ENCODE measurements at places on chromosomes 1 and 21.

- no peak for DNase-seq
These were observed 64.6 kb upstream of the RALGPS2 start for GRCh38 chr1:178660461-178660860.

GRCh38 chr1:103942029-103942428 lies 192.3 kb downstream of the AMY1C start:
- no peak for DNase-seq

- DNase-seq = peak; percentile 45
These were observed 96.3 kb upstream of the TMPRSS15 start for GRCh38 chr21:18499761-18500376.

DNA sequence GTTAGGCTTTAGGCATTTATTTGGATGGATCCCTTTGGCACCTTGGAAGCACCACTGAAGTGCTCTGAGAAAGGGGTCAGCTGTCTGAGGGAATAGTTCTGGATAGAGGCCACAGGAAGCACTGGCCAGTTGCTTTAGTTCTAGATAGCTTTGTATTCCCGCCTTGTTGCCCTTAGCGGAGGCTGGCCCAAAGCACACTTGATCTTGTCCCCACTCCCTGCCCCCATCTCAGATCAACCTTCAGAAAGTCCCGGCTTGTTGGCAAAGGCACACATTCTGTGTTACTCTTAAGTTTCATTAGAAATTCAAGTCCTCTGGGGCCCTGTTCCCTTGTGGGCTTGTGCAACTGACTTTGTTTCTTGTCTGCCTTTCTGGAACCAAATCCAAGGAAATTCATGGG lies 15.2 kb upstream of the NBL1 start:
- no peak for DNase-seq

GRCh38 chr1:59384443-59384842 lies 87.5 kb downstream of the FGGY start:
- peak; percentile 9 for DNase-seq

GRCh38 chr1:59180735-59181134 lies 116.2 kb upstream of the FGGY start:
- DNase-seq = no peak

- no peak for DNase-seq
These were observed 5.4 kb upstream of the ALPL start for GRCh38 chr1:21503706-21504377.

- peak; percentile 87 for DNase-seq
These were observed 18.2 kb upstream of the FCGR2A start for GRCh38 chr1:161486806-161487741.

- no peak for DNase-seq
These were observed 29.4 kb upstream of the UMODL1 start for GRCh38 chr21:42041711-42042110.

- no peak for DNase-seq
These were observed 2.2 kb upstream of the G0S2 start for GRCh38 chr1:209672705-209673630.

DNA sequence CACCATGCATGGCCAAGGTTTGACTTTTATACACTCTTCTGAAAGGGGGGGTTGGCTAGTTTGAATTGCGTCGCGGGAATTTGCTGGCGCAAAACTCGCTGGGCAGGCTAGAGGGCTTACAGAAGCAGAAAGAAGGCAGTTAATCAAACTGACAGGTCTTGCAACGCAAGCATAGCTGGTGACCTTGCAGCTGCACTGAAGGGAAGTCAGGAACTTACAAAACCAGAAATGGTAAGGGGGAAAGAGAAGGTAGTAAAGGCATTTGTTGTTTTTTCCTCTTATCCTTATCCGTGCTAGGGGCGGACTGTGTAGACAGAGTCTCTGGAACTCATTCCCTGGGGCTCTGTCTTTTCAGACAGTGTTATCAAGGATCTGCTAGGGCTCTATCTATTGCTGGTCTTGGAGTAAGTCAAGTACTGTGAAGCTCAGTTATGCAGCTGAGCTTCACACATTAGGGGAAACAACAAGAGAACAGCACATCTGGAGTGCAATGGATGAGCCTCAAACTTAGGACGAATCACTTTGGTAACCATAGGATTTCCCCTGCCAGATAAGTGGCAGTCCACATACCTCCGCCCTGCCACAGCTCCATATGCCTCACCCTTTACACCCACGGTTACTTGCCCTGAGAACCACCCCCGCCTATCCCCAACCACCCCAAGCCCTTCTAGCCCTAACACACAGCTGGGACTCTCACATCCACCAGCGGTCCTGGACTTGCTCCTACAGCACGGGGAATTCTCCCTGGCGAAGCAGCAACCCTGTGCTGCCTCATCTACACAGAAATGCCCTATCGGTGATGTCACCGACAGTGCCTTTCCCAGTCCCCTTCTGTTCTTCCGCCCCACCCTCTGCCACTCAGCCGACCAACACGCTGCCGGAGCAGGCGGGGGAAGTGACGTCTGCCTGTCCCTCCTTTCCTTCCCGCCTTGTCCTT lies 251.4 kb downstream of the FAM72C start:
- peak; percentile 17 for DNase-seq

GRCh38 chr1:64195081-64195395 lies 8.4 kb upstream of the UBE2U start:
- DNase-seq = no peak

GRCh38 chr1:84774669-84775534 lies 84.6 kb upstream of the SSX2IP start:
- DNase-seq = no peak

- DNase-seq = no peak
These were observed 1.6 kb downstream of the PHF13 start for GRCh38 chr1:6614929-6615785.

- DNase-seq = peak; percentile 53
These were observed 48.2 kb downstream of the SLC9A1 start for GRCh38 chr1:27106561-27107323.

DNA sequence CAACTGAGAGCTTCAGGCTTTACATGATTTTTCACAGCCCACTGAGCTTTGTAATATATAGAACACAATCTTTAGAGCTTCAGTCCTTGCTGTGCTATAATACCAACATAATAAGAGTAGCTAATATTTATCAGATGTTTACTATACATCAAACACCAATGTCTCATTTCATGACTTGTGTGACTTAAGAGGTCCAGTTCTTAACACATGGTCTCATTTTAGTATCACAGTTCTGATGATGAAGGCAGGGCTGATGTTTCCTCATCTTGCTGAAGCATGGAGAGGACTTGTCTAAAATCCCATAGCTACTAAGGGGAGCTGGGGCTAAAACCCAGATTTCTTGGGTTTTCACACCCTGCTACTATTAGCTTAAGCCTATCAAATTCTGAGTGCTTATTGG lies 5.5 kb downstream of the MTR start:
- DNase-seq = no peak

GRCh38 chr1:172289448-172289847 lies 131.0 kb upstream of the C1orf105 start:
- DNase-seq = no peak

- no peak for DNase-seq
These were observed 17.7 kb upstream of the KNCN start for GRCh38 chr1:46569116-46569515.

DNA sequence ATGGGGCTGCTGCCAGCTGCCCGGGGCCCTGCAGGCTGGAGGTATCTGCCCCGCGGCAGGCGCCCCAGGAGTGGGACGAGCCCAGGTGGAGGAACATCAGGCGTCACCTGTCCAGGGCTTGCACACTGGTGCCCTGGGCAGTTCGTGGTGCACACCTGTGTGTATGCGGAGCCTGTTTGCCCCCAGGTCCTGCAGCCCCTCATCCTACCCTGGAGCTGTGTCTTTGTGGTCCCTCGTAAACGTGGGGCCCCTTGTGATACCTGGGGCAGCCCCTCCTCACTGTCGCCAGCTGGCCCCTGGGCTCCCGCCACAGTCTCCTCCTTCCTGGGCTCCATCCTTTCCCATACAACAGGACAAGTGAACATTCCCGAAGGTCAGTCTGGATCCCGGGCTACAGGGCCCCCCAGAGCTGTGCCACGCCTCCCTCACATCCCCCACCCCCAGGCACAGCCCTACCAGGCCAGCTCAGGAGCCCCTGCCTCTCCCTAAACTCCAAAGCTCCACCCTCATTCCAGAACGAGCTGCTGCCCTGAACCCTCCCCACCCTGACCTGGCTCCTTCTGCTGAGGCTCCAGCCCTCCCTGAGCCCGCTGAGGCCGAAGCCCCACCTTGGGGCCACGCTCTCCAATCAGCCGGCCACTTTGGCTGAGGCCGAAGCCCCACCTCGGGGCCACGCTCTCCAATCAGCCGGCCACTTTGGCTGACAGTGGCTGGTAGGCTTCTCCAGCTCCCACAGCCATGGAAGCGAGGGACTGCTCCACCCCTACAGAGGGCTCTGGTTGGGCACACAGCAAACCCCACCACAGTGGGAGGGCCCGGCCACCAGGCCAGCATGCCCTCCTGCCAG lies 42.6 kb downstream of the UBE2G2 start:
- DNase-seq = no peak
